Renal cortex interstitium (tissue), 15 donors: ENCODE measurements at places on chromosomes 1 and 21.

DNA sequence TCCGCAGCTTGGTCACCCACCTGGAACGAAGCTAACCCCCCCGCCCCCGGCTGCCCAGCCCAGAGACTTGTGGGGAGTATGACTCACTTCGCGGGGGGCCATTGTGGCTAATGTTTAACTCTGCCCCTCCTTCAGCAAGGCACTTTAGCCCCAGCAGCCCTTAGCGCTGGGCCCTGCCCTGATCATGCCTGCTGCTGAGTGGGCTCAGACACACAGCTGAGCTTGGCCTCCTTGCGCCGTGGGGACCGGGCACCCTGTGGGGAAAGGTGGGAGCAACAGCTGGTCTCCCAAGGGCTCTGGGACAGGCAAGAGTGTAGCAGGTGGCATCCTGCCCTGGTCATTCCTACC lies 6.3 kb upstream of the LAD1 start:
- DNase-seq = no peak

- DNase-seq = no peak
Observed at GRCh38 chr1:70896224-70896623, 151.4 kb downstream of the PTGER3 start.

DNA sequence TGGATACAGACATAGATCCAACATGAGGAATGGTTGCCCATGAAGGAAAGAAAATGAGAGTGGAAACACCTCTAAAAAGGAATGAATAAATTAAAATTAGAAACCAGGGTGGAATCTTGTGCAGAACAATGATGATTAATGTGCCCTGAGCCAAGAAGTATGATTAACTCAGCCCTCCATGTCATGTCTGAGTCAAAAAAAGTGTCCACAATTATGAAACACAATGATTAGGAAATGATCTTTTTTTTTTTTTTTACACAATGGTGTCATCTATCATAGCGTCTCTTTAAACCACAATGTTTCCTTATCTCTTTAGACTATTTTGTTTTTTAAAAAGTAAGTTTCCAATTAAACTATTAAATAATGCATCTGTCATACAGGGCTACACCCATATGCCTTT lies 78.9 kb upstream of the RAB4A start:
- DNase-seq = no peak

- no peak for DNase-seq
Observed at GRCh38 chr1:151641229-151641628, 29.4 kb downstream of the SNX27 start.

- DNase-seq = no peak
Observed at GRCh38 chr1:98340511-98340910, 321.0 kb upstream of the SNX7 start.

- DNase-seq = no peak
Observed at GRCh38 chr1:61095470-61095812, 13.1 kb downstream of the NFIA start.

GRCh38 chr1:165289556-165289955 lies 67.0 kb downstream of the LMX1A start:
- no peak for DNase-seq

GRCh38 chr1:201676641-201677040 lies 137.7 kb downstream of the NAV1 start:
- DNase-seq = no peak

GRCh38 chr1:55554611-55555010 lies 339.4 kb upstream of the USP24 start:
- DNase-seq = no peak

GRCh38 chr1:235571482-235571881 lies 67.2 kb upstream of the B3GALNT2 start:
- DNase-seq = no peak

GRCh38 chr1:206672011-206672688 lies 12.6 kb upstream of the MAPKAPK2 start:
- no peak for DNase-seq

GRCh38 chr1:55708781-55709180 lies 493.6 kb upstream of the USP24 start:
- DNase-seq = no peak

GRCh38 chr1:50851034-50851433 lies 109.0 kb downstream of the FAF1 start:
- DNase-seq = no peak

- DNase-seq = peak; percentile 13
Observed at GRCh38 chr1:147389532-147390184, 147.2 kb downstream of the CHD1L start.

DNA sequence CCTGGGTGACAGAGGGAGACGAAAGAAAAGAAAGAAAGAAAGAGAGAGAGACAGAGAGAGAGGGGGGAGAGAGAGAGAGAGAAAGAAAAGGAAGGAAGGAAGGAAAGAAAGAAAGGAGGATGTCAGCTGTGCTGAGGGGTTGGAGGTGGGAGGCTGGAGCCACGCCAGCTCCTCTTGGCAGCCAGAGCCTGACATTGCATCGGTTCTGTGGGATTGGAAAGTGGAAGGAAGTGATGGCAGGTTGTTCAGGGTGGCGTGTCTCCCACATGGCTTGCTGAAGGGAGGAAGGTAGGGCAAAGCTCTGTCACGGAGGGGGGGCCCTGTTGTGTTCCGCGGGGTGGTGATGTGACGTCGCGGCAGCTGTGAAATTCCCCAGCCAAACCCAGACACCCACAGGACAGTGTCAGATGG lies 30.7 kb downstream of the EIF2D start:
- no peak for DNase-seq
